ENCODE measurements at places on chromosomes 3 and 15.

GRCh38 chr15:79952329-79952728 is 18.7 kb downstream of the BCL2A1 start:
- no peak for DNase-seq

DNA sequence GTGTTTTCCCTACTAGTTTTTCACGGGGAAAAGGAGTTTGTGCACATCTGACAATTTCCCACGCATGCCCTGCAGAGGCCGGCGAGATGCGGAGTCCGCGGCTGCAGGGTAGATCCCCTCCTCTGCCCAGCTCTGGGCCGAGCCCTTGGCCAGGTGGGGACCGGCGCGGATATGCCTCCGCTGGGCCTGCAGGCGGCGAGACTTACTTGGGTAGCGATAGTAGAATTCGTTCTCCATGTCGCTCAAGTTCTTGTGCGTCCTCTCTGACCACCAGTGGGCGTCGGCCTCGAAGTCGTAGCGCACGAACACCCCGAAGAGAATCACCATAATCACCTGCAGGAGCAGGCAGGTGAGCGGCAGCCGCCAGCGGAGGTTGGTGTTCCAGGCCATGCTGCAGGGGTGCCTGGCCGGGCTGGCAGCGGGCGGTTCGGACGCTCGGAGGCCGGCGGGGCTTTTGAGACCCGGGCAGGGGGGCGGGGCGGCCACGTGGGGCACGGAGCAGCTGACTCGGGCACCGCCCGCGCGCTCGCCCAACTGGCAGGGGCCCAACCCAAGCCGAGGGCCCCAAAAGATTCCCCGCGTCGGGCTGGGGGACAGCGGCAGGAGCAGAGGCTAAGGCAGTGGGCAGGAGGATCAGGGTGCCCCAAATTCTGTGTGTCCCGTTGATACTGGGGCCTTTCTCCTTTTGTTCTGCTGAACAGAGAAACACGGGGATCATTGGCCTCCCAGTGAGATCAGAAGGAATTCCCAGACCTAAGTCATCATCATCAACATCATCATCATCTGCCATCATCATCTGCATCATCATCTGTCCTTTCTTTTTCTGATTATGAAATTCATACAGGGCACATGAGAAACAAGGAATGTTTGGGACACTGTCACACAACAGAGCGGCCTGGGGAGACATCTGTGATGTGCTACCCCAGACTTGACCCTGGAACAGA is at the start of gene RHCG:
RHCG (minus strand) TSS at position 429 of the 944 bp plus-strand sequence; CDS start at position 390, 39 bp downstream.
- peak; percentile 56 for DNase-seq

DNA sequence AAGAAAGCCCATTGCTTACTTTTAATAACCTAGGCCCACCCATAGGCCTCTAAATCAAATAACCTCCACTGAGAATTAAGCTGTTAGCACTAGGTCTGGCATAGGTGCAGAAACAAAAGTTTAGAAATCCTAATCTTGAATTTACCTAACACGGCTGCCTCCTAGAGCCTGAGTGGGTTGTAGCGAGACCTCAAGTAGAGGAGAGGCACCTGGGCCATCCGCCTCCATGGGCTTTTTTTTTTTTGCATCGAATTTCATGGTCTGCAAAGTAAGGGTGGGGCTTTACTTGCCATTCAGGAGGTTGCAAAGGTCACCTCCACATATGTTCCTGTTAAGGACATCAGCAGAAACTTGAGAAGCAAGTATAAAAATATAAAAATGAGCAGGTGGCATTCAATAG is 6.6 kb upstream of the TPM1 start:
- DNase-seq = no peak

DNA sequence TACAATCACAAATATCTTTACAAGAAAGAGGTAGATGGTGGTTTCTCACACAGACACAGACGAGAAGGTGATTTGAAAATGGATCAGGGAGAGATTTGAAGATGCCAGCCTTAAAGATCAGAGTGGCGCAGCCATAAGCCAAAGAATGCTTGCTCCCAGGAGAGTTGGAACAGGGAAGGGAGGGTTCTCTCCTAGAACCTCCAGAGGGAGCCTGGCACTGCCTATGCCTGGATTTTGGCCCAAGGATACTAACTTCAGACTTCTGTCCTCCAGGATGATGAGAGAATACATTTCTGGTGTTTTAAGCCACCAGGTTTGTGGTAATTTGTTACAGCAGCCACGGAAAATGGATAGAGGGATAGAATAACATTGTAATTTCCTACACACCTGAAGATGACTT is 279.1 kb downstream of the FAM43A start:
- DNase-seq = no peak

- no peak for DNase-seq
These were observed 271.5 kb upstream of the DCBLD2 start for GRCh38 chr3:99172736-99173657.

GRCh38 chr15:70261083-70261482 is 163.4 kb upstream of the TLE3 start:
- no peak for DNase-seq

DNA sequence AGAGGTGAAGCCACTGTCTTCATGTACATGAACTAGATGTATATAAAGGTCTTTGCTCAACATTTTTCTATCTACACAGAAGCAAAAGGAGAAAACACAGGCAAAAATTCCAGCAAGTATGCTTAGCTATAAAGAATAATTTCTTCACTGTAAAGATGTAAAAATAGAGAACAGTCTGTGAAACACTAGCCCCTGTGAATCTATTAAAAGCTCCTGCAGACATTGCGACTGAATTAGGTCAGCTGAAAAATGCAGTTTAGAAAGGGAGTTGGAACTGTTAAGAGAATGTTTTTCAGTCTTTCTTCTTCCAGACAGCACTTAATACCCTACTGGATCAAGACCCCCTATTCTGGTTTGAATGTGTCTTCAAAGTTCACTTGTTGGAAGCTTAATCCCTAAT is 291.5 kb downstream of the KBTBD8 start:
- DNase-seq = no peak

DNA sequence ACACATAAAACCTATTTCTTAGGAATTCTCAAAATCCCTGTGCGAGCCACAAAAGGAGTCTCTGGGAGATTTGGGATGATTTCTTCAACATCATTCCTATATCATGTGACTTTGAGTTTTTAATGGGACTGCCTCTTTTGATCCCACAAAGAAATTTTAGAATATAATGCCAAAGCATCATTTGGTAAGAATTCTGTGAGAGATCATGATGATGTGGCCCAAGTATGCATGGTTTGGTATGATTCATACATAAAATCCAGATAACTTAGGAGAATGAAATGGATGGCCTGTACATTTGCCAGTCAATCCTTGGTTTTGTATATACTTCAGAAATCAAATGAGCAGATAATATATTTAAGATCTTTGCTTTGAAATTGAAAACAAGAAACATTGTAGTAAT is 61.3 kb downstream of the UBE2E2 start:
- no peak for DNase-seq

- no peak for DNase-seq
These were observed 11.6 kb upstream of the PLSCR4 start for GRCh38 chr3:146262371-146263110.

GRCh38 chr15:51855612-51856011 is 26.2 kb downstream of the TMOD3 start:
- no peak for DNase-seq

All from ascending aorta (tissue), 2 donors.